T-helper 2 cell treated with Interferon-gamma antibody and Interleukin-4, amounts not matched to agents 5 μg/mL and 100 μg/mL, for 36 hours (primary cell): ENCODE measurements at places on chromosomes 4 and X.

- DNase-seq: no peak
Measured at GRCh38 chrX:133185119-133185518, 33.0 kb downstream of the TFDP3 start.

DNA sequence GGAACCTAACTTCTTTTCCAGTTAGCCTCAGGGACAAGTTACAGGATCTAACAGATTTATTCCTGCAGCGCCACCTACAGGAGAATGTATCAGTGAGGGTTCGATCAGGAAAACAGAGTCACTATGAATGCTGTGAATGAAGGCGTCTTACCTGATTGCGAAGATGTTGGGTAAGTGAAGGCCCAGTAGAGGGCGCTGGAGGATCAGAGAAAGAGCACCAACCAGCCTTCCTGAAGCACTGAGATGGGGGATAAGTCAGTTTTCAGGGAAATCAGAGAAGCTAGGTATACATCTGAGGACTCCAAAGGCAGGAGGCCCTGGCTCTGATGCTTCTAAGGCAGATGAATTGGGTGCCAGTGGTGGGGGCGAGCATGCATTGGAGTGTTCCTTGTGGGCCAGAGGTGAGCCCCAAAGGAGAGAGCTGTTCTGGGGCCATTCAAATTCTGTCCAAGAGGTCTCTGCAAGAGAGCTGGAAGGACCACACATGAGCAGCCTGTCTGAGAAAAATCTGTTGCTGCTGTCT lies 169.9 kb upstream of the AADAT start:
- DNase-seq: peak; percentile 49

DNA sequence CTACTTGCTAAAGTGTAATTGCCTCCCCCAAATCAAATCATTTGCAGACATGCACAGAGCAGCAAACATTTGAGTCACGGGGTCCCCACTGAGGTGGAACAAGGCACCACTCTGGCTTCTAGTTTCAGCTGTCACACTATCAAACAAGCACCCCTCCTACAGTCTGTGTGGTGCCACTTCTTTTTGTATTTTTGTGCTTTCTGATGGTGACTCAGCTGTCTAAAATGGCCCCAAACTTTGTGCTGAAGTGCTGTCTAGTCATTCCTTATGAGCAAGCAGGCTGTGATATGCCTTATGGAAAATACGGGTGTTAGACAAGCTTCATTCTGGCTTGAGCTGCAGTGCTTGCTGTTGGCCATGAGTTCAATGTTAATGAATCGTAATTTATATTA lies 15.4 kb downstream of the IGFBP7 start:
- no peak for DNase-seq

DNA sequence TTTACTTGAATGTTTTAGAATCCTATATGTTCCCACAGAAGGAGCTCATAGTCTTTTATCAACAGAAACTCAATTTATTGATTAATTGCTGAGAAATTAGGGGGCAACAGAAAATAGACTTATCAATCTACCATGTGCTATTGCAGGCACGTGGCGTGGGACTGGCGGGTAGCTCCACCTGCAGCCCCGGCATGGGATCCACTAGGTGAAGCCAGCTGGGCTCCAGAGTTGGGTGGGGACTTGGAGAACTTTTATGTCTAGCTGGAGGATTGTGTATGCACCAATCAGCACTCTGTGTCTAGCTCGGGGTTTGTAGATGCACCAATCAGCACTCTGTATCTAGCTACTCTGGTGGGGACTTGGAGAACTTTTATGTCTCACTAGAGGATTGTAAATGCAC lies 3.3 kb upstream of the OCIAD1 start:
- no peak for DNase-seq

GRCh38 chr4:172974586-172974985 lies 194.0 kb upstream of the GALNT7 start:
- DNase-seq: no peak
